Activated CD8-positive, alpha-beta T cell treated with anti-CD3 and anti-CD28 coated beads, Interleukin-2, amount 10 ng/mL, durations not matched to agents 7 days and 5 days (primary cell): ENCODE measurements at places on chromosomes 7 and 10.

DNA sequence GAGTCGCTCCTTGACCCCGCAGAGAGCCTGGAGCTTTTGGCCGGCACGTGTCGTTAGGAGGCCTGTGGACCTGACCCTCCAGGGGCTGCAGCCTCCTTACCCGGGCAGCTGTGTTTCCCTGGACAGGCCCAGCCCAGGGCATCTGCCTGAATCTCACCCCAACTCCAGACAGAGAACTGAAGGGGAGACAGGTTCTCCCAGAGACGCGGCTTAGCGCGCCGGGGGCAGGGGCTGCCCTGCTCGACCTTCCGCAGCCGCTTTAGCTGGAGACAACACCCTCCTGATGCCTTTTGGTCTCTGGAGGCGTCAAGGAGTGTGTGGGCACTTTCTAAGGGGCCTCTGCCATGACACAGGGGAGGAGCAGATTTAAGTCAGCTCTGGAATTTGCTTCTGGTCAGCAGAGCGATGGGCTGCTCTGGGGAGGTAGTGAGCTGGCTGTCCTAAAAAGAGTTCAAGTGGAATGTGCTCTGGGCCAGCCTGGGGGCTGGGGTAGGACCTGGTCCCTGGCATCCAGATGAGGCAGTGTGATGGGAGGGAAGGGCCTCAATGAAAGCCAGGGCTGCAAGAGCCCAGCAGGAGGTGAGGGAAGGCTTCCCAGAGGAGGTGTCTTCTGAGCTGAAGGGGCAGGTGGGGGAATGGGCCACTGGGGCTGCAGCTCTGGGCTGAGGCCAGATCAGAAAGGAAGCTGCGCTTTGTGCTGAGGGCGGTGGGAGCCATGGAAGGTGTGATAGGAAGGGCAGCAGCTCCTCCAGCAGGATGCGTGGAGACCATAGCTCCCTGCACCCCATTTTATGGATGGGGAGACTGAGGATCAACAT, 5.8 kb downstream of the GRIFIN start:
- peaks cover 15% of the 10 kb centered on the region for H3K27me3 ChIP-seq
- H3K36me3 ChIP-seq: no peaks in the 10 kb centered on the region
- DNase-seq: no peak
- H3K4me3 ChIP-seq: no peak overlapping the region
- no peak overlapping the region for H3K27ac ChIP-seq

DNA sequence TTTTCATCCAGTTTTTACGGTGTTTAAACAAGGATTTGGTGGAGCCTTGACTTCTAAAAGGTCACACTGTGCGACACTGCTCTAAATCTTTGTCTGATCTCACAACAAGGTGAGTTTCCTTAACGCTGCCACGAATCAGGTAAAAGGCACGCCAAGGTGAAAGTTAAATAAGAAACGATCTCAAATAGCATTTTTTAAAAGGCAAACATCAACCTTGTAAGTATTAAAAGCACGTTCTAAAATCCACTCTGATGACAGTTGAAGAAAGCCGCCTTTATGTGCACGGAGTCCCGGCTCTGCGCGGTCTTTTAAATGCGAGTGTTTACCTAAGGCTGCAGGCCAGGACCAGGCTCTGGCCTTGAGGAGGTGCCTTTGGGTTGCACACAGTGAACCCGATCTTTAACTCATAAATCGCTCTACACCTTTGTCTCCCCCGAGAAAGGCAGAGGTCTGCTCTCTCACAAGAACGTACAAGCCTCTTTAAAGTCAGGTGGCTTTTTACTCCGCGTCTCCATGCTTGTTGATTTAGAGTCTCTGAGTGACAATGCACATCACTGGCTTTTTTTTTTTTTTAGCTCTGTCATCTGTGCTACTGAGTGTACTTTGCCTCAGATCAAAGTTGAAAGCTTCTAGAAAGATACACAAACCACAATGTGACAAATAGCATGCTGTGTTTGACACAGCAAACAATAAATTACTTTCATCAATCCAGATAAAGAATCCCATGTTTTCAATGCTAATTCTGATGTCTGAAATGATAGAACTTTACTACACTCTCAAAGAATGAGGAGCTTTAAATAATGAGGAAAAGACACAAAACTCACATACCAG, 25.9 kb upstream of the RNF32 start:
- H3K4me3 ChIP-seq: no peak overlapping the region
- no peaks in the 10 kb centered on the region for H3K36me3 ChIP-seq
- H3K27me3 ChIP-seq: peaks cover 50% of the 10 kb centered on the region

DNA sequence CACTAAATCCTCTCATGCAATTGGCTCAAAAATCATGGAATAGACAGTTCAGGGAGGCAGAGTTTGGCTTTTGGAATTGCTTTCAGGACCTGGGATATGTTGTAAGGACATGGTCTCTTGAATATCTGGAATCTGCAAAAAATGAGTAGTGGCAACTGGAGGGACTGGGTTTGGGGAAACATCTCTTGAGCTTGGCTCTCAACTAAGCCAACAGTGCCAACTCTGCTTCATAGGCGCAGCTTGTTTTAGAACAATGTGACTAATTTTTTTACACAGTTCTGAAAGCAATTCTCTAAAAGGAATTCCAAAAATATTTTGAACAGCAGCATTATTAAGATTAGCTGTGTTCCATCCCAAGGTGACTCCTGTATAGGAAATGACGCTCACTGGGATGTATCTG, 121.5 kb upstream of the DPP6 start:
- H3K27me3 ChIP-seq: no peaks in the 10 kb centered on the region
- no peak overlapping the region for H3K27ac ChIP-seq
- no peak overlapping the region for H3K4me3 ChIP-seq
- no peak for DNase-seq
- no peaks in the 10 kb centered on the region for H3K4me1 ChIP-seq

DNA sequence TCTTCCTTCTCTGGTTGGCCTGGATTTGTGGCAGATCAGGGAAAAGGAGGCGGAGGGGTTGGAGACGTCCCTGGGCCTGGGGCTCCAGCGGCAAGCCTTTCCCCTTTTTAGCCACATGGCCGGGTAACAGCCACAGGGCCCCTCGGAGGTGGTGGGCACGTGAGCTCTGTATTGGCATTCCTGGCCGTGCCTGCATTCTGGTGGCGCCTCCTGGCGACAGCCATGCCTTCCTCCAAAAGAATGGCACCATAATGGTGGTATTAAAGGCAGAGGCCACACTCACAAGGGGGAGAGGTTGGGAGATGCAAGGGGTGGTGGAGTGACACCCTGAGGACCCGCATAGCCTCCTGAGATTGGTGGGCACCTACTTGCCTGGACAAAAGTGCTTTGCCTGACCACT, 3.0 kb upstream of the AQP1 start:
- no peak for DNase-seq
- H3K27me3 ChIP-seq: no peaks in the 10 kb centered on the region
- H3K4me3 ChIP-seq: no peak overlapping the region
- no peaks in the 10 kb centered on the region for H3K36me3 ChIP-seq
- H3K27ac ChIP-seq: no peak overlapping the region

DNA sequence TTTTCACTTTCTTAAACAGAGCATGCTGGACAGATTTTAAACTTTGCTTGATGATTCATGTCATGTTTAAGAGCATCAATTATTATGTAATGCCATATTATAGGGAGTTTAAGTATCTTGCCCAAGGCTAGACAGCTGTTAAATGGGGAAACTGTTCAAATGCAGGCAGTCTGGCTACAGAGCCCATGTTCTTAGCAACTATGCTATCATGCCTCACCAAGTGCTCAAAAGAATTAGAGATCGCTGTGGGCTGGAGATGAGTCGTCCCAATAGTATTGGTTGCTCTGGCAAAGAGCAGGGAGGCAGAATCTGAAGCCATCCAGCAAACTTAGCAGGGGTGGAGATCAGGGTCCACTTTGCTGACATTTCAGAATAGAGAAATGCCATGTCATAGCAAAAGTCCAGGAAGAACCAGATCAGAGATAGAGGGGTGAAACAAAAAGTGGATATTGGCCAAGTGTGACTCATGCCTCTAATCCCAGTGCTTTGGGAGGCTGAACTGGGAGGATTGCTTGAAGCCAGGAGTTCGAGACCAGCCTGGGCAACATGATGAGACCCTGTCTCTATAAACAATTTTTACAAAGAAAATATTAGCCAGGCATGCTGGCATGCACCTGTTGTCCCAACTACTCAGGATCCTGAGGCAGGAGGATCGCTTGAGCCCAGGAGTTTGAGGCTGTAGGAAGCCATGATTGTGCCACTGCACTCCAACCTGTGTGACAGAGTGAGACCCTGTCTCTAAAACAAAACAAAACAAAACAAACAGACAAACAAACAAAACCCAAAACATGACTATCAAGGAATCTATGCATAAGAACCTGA, 57.8 kb downstream of the BAMBI start:
- H3K27ac ChIP-seq: no peak overlapping the region
- no peak overlapping the region for H3K4me3 ChIP-seq
- no peak for DNase-seq

DNA sequence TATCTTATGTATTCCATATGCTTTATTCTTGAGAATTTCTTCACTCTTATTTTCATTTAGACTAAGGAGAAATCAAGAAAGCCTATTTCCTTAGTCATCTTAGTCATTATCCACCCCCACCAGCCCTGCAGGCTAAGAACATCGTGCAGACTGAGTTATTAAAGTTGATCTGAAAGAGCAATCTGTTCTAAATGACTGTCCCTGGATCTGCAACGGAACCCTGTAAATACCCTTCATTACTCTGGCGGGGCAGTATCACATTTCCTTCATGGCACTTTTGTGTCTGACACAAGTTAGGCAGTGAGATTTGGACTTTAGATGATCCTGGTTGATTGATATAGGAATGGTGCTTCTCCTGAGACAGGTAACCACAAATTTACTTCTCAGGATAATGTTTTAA, 3.5 kb upstream of the MYPN start:
- no peaks in the 10 kb centered on the region for H3K4me1 ChIP-seq
- no peaks in the 10 kb centered on the region for H3K36me3 ChIP-seq
- no peak for DNase-seq
- H3K27me3 ChIP-seq: peaks cover 15% of the 10 kb centered on the region
